ENCODE measurements at places on chromosomes 12 and 14.

GRCh38 chr12:22283006-22283506 is 51.5 kb downstream of the ST8SIA1 start:
- DNase-seq: peak; percentile 92

DNA sequence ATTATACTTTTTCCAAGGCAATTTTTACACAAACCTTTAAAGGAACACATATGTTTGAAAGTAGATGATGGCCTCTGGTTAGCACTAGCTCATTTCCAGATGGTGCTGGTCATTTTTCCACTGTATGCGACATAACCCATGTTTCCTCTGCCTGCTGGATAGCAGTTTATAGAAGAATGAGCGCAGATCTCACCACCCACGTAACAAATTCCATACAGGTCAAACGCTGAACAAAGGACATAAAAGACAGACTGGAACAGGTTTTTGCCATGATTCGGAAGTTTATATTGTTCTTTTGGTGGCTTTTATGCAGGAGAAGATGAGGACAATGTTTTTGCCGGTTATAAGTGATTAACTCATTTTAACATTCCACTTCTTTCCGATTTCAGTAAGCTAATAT is 30.7 kb downstream of the PPP1R36 start:
- DNase-seq: no peak

DNA sequence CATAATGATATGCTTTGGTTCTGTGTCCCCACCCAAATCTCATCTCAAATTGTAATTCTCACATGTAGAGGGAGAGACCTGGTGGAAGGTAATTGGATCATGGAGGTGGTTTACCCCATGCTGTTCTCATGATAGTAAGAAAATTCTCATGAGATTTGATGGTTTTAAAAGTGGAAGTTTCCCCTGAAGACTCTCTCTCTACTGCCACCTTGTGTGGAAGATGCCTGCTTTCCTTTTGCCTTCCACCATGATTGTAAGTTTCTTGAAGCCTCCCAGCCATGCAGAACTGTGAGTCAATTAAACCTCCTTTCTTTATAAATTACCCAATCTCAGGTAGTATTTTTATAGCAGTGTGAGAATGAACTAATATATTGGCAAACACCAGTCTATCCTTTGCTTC is 260.4 kb upstream of the PPFIA2 start:
- peak; percentile 5 for DNase-seq

GRCh38 chr14:85852906-85853305 is 323.0 kb downstream of the FLRT2 start:
- DNase-seq: no peak

DNA sequence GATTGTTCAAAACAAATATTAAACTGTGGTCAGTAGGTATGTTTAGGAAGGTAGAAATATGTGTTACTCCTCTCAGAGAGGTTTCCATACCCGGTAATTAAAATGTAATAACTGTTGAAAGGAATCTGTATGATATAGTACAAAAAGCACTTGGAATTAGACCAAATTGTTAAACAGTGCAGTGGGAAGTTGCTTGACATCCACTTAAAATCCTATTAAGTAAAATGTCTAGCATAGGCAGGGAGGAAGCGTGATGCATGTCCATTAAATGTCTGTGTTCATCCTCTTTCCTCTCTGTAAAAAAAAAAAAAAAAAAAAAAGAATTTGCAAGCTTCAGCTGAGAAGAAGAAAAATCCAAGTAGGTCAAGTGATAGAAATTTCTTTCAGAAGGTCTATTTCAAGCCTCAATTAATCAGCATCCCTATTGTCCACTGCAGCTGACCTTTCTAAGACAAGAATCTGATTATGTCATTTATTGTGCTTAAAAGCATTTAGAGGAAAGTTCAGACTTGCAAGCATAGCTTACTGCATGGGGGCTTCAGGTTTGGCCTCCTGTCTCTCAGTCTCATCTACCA is 265.6 kb upstream of the RGS6 start:
- no peak for DNase-seq

DNA sequence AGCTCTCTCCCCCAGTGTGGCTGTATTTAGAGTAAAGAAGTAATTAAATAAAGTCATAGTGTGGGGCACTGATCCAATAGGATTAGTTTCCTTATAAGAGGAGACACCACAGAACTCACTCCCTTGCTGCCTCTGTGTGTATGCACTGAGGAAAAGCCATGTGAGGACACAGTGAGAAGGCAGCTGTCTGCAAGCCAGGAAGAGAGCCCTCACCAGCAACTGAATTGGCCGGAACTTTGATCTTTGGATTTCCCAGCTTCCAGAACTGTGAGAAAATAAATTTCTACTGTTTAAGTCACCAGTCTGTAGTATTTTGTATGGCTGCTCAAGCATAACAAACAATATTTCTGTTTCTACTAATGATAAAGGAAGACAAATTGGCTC is 368.7 kb upstream of the PRICKLE1 start:
- DNase-seq: peak; percentile 70

DNA sequence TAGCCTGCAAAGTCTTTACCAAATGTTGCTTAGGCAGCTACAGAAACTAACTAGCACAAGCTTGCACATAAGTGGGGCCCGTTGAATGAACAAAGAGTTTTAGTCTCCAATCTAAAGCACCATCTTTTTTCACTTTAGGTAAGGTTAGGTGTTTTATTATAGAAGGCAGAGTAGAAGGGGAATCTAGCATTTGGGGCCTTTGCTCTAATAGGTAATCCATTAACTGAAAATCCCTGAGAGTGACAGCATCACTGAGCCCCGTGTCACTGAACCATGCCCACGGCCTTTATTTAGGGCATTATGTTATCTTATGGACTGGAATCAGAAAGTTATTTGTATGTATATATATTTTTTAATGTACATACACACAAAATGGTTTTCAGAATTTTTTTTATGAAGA is 25.1 kb downstream of the CPNE8 start:
- no peak for DNase-seq

- no peak for DNase-seq
Observed at GRCh38 chr12:110880651-110881050, 33.9 kb downstream of the CCDC63 start.

- no peak for DNase-seq
Observed at GRCh38 chr12:1496162-1496900, 98.0 kb downstream of the FBXL14 start.

DNA sequence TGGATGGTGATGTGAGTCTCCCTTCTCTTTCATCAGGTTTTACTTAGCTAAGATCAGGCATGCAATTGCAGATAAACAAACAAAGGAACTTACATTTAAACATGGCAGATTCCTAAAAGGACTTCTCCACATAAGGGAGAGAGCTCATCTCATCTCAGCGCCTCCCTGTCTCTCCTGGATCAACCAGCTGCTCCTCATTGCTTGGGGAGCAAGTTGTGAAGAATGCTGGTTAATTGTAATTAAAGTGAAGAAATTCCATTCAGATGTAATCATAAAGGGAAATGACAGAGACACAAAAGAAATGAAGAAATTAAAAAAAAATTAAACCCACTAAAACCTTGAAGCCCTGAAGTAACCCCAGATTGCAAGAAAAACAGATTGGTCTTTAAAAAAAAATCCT is 104.4 kb upstream of the DIO2 start:
- no peak for DNase-seq

GRCh38 chr12:22115711-22116110 is 69.7 kb downstream of the CMAS start:
- DNase-seq: no peak

- DNase-seq: no peak
Observed at GRCh38 chr14:100190126-100190525, 30.7 kb upstream of the DEGS2 start.

DNA sequence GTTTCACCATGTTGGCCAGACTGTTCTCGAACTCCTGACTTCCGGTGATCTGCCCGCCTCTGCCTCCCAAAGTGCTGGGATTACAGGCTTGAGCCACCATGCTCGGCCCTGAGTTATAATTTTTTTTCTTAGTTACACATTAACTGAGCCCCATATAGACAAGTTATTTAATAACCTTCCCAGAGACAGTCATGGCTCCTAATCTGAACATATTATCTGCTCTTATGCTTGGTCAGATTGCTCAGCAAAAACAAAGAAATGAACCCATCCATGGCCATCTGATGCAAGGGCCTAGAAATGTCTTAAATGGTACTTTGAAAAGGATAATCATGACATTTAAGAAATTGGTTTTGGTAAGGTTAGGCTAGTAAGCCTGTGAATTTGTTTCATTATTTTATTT is 13.0 kb downstream of the SAMD15 start:
- DNase-seq: no peak

DNA sequence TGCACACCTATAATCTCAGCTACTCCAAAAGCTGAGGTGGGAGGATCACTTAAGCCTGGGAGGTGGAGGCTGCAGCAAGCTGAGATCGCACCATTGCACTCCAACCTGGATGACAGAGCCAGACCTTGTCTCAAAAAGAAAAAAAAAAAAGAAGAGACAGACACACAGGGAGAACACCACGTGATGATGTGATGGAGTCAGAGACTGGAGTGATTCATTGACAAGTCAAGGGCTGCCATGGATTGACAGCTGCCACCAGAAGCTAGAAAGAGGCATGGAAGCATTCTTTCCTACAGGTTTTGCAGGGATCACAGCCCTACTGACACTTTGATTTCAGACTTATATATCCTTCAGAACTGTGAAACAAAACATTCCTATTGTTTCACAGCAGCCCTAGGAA is 3.5 kb upstream of the HCFC2 start:
- peak; percentile 20 for DNase-seq

- DNase-seq: no peak
Observed at GRCh38 chr14:90607141-90607540, 209.1 kb downstream of the TTC7B start.

- DNase-seq: no peak
Observed at GRCh38 chr14:101184572-101184971, 281.1 kb upstream of the RTL1 start.

GRCh38 chr12:14931359-14931758 is 7.0 kb downstream of the ERP27 start:
- DNase-seq: no peak

DNA sequence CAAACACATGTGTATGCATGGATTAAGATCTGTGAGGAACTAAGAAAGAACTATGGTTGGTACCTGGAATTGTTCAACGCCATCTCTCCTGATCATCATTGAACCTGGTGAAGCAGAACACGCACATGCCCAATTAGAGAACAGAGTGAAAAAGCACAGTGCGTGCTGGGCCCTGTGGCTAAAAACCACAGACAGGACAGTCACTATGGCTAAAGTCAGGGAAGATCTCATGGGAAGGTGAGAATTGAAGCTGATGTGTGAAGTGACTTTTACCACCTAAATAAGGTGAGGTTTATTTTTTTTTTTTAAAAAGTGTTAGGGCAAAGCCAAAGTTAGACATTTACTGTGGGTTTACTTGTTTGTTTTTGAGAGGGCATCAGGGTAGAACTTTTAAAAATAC is 215.0 kb downstream of the SLC38A4 start:
- DNase-seq: no peak

DNA sequence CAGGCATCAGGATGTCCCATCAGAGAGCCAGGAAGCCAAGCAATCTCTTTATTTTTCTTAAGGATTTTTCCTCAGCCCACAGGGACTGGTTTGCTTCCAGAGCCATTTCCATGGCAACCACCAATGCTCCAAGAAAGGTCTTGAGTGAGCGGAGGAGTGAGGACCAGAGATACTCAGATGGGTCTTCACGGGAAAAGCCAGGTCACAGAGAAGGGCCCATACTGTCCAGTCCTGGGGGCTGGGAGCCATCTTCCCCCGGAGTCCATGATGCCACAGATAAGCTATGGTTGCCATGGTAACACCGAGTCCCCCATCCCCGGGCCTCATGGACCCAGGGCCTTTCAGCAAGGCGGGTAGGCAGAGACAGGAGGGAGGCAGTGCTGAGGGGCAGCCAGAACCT is 28.6 kb downstream of the CMKLR1 start:
- no peak for DNase-seq

- no peak for DNase-seq
Observed at GRCh38 chr12:116945886-116946550, 35.3 kb downstream of the FBXW8 start.

- DNase-seq: no peak
Observed at GRCh38 chr12:123997033-123997822, 24.2 kb downstream of the ZNF664 start.

- peak; percentile 48 for DNase-seq
Observed at GRCh38 chr12:109387425-109388166, 39.9 kb downstream of the MYO1H start.

- no peak for DNase-seq
Observed at GRCh38 chr14:37278636-37279538, 81.2 kb downstream of the MIPOL1 start.

DNA sequence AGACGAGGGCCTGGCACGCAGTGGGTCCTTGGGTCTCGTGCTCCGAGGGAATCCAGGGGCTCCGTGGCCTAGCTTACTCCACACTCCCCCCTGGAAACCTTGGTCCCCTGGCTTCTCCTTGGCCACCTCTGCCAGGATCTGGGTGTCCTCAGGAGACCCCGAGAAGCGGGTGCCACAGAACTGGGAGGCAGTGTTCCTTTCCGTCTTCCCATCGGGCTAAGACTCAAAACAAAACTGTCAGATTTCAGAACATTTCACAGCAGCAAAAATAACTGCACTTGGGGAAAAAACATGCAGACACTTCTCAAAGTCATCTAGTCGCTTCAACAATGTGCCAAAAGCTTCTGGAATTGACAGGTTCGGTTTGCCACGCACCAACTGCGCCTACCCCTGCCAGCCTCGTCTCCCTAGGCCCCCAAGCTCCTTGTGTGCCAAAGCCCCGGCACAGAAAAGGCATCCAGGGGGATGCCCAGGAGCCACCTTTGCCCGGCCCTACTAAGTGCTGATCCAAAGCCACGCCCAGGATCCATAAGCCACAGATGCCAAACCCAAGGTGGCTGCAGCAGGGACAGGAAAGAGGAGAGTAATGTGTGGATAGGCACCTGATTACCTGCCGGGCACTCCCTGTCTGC is 58.4 kb upstream of the DIO3 start:
- DNase-seq: no peak

DNA sequence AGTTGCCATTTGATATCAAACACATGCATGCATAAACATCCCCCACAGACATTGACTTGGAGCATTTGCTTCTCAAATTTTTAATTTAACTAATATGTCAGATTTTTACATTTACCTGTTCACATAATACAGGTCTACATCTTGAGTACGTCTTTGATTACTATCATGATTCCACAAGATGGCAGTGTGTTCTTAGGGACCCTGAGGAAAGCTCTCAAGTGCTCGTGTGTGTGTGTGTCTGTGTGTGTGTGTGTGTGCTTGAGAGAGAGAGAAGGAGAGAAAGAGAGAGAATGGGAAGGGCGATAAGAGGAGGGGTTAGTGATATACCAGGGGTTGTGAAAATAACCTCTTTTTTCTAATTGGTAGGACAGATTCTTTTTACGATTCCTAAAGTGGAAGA is 167.1 kb upstream of the OR4E1 start:
- peak; percentile 22 for DNase-seq
